ENCODE measurements at places on chromosomes 4 and X. TPM values are rescaled to one million over a fixed set of nuclear protein-coding genes. Genes with fewer than 3 reads are reported as not detected.

- DNase-seq, result no peak
Observed at GRCh38 chr4:48008021-48008596, 8.4 kb downstream of the CNGA1 start.

DNA sequence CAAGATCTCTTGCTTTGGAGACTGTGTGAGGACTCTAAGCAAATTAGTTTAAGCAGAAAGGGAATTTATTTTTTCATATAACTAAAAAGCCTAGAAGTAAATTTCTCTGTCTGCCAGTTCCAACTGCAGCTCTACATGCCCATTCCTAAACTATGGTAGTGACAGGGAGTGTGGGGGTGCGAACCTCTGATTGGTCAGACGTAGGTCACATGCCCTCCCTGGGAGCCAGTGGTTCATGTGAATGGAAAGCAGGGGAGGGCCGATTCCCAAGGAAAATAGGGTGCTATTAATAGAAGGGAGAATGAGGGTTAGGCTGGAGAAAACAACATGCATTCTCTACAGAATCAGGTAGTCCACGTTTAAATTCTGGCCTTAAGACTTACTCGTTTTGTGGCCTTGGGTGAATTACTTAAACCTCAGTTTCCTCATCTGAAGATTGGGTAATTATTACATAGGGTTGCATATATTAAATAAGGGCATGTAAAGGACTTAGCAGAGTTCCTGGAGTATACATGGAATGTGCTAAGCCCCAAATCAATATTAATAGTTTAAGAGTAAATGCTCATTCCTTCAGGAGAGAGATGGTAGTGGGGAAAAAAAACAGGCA is 7.2 kb downstream of the RAB33B start:
- no peak for DNase-seq

DNA sequence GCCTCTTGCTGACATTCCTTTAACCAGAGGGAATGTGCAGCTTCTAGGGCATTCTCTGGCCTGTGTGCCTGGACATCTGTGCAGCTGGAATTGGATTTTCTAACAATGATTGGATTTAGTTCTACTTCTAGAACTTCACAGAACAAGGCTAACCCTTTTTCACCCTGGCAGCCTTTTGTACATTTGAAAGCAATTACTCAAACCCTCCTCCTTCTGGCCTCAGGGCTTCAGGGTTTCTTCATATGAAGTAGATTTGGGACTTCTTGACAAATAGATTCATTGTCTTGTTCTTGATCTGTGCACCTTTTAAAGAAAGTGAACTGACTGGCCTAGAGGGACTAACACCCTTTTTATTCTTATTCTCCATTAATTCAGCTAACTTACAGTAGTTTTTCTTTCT is 30.1 kb downstream of the SPATA18 start:
- no peak for DNase-seq

DNA sequence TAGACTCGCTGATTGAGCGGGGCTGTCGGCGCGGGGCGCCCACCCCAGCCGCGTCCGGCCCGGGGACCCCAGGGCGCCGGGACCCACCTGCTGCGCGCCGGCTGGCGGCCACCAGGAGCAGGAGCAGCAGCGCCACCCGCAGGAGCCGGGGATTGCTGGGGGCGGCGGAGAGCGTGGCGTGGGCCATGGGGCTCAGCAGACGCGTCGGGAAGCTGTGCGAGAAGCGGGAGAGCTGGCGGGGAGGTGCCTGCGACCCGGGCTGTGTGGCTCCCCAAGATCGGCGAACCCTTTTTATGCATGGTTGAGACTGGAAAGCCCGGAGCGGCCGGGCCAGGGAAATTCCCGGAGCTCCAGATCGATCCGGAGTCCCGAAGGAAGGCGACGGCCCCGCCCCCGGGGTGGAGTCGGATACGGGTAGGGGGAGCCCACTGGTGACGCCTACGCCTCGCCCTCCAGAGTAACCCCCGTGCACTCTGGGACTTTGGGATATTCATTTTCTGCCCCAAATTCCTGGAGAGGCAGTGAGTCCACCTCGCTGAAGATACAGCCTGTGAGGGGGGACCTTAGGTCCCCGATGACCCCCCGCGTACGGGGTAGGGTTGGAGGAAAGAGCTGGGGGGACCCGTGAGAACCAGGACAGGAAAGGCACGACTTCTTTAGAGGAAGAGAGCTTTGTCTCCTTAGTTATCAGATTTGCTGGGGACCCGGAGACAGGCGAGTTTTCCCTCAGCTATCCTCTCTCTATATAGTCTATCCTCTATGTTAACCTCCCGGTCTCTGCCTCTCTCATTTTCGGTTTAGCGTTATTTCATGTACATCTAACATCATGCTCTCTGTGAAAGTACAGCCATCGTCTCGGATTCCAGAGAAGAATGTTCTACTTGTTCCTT is at the start of gene CXCL3:
Gene CXCL3, minus strand, starts transcription at position 265 of the 890 bp plus-strand sequence. Its CDS starts 78 bp downstream, at position 187.
- peak; percentile 84 for DNase-seq

DNA sequence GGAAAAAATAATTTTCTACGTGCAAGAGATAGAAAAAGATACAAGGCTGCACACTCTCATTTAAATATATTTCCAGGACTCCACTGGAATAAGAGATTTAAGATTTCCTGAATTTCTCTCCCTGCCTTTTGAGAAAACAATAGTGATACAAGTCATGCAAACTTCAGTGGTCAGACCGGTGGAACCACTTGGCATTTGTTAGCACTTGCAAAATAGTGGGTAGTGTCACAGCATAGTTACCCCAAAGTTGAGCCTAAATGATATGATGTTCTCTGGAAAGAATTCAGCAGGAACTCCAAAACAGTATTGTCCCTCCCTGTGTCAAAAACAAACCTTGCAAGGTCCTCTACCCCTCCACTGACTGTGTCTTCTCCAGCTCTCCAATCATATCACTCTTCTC is 102.3 kb downstream of the ANKRD50 start:
- DNase-seq, result no peak

- no peak for DNase-seq
Observed at GRCh38 chr4:151862766-151863165, 102.0 kb upstream of the GATB start.

DNA sequence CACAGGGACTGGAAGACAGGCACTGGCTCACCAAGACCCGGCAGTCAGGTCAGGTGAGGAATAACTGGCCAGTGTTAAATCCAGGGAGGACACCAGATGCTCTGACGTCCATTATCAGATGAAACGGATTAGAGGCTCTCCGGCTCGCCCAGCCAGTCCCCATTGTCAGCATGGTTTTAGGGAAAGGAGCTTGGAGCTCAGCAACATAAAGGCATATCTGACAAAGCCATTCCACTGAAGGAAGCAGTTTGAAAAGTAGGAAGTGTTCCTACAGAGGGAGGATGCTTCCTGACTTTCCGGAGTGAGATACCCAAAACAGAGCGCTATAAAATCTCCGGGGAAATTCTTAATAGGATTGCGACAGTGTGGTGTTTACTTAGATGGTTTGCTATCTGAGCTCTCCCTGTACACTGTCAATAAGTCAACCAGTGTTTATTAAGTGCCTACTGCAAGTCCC is 14.8 kb downstream of the NDNF start:
- no peak for DNase-seq

DNA sequence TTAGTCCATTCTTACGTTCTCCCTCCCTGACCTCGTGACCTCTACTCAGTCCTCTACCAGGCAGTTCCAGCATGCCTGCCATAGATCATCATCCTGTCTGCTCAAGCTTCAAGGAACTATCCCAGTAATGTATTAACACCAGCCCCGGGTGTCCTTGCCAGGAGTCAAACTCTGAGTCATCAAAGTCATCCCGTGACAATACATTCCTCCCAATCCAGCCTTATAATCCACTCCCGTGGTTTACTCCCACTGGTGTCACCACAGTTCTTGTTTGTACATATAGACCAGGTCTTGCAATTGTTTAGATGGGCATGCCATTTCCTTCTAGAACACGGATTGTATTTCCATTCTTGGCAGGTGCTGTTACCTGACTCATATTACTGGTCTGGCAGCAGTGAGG is 68.7 kb upstream of the TAB3 start:
- peak; percentile 5 for DNase-seq

GRCh38 chr4:136664988-136665387 is 867.3 kb downstream of the PCDH18 start:
- DNase-seq, result no peak

PDGFRA gene
- 54.4 TPM for total RNA-seq

SLC7A11 gene
- total RNA-seq, result 3.3 TPM

LONRF3 gene
- total RNA-seq, result 18.8 TPM

Data from body of pancreas (tissue), 4 donors.